Foreskin fibroblast (primary cell): ENCODE measurements at places on chromosomes 3 and 15.

DNA sequence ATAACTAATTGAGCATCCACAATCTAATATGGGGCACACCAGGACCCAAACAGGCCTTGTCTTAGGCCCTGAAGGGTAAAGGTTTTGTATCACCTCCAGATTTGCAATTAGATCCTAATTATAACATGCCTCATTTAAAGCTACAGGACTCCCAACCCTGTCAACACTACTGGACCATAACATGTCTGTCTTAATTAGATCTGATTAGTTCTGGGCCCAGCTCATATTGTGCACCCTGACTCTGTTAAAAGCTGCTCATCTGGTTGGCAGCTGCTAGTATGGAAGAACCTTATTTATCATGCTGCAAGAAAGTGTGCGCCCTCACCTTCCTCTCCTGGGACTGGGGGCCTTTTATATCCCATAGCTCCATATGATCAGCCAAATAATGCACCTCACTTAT, 457.8 kb downstream of the ROBO1 start:
- no peak for DNase-seq

DNA sequence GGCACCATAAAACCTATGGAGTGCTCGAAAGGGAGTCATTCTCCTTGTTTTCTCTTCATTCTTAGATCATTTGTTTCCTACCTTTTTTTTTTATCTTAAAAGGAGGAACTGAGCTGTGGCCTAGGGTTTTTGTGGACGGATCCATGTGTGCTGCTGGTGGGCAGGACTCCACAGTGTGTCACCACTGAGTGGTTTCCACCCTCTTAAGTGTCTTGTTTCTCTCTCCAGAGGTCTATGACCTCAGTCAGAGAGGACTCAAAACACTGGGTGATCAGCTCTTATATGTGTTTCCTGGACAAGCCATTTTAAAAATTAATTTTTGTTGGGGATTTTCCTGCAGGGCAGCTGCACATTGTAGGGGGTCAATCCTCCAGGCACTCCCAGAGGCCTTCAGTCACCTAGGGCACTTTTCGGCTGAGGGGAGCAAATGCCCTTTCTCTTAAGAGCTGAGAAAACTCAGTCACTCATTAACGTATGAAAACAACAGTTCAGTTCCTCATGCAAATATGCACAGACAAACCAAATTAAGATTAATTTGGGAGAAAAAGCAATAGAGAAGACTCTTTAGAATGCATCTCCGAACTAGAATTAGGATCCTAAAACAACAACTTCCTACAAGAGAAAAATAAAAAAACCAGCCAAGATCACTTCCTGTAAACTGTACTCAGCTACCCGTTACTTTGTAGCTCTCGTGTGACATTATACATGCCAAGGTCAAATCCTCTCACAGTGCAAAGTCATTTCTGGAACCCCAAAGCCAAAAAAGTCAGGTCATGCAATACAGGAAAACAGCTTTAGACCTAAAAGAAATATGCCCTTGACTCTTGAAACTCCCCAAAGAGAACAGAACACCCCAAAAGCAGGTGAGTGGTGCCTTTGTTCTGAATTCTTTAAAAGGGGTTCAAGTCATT, 27.6 kb upstream of the FAM3D start:
- DNase-seq = no peak

GRCh38 chr3:177419904-177420601, 222.8 kb upstream of the TBL1XR1 start:
- peak; percentile 24 for DNase-seq

GRCh38 chr3:114745322-114746240, 401.5 kb downstream of the ZBTB20 start:
- peak; percentile 73 for DNase-seq

DNA sequence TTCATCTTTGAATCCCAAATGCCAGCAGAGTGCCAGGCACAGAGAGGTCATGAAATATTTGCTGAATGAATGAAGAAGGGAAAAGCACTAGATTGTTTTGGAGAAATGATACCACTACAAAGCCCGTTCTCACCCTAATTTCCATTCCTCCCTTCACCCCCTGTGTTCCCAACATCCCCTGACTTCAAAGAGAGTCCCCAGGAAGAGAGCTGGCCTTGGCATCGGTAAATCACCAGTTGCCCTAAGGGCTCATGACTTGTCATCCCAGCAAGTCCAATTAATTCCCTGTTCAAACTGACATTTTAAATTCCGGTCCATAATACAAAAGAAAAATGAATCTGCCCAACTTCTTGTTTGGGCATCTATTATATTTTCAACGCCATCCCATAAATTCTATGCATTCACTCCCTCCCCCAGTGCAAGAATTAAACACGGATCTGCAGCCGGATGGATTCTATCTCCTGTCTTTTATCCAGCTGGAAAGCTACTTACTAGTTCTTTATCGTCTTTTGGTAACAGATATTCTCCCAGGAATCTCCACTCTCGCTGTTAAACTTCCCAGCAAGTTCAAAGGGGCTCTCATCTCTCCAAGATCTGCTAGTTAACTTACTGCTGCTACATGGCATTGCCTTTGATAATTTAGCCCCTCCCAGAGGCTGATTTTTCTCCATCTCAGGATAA, 63.9 kb upstream of the TSC22D2 start:
- no peak for DNase-seq

- DNase-seq = no peak
These were observed 92.1 kb upstream of the FXR1 start for GRCh38 chr3:180820400-180820799.

- DNase-seq = no peak
These were observed 10.9 kb upstream of the CD200 start for GRCh38 chr3:112321867-112322652.

DNA sequence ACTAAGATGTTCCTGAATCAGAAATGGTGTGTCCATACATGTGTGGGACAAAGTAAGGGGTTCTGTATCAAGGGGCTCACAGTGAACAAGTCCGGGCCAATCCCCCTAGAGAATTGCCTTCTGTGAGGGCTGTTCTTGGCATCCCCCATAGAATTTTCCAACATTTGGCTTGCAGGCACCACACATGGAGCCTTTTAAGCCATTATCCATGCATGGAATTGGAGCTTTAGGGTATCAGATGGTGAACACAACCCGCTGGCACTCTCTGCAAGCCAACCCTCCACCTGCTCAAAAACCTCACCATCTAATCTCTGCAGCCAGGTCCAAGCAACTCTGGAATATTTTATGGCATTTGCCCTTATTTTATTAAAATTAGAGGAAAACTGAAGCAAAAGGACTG, 278.7 kb downstream of the ERC2 start:
- DNase-seq = no peak

DNA sequence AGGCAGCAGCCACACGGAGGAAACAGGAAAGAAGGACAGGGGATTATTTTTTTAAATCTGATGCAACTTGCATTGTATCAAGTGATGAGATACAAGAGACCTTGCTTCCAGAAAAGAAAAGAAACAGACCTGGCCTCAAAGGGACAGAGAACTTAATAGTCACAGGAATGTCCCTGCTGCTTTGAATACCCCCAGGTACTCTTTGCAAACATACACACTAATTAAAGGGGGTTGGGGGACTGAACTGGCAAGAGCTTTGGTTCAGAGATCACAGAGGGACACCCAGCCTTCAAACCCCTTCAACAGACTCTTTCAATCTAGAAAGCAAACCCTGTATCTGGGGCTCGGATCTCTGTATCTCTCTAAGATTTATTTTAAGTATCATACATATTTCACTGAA, 18.0 kb downstream of the TNIK start:
- no peak for DNase-seq

GRCh38 chr3:50912746-50913145, 238.0 kb downstream of the DOCK3 start:
- no peak for DNase-seq

DNA sequence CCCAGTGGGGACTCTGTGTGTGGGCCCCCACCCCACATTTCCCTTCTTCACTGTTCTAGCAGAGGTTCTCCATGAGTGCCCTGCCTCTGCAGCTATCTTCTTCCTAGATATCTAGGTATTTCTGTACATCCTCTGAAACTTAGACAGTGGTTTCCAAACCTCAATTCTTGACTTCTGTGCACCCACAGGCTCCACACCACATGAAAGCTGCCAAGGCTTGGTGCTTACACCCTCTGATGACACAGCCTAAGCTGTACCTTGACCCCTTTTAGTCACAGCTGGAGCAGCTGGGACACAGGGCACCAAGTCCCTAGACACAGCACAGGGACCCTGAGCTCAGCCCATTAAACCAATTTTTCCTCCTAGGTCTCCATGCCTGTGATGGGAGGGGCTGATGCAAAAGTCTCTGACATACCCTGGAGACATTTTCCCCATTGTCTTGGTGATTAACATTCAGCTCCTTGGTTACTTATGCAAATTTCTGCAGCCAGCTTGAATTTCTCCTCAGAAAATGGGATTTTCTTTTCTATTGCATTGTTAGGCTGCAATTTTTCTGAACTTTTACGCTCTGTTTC, 304.5 kb downstream of the OTOL1 start:
- DNase-seq = no peak

- no peak for DNase-seq
These were observed 69.5 kb downstream of the CCDC54 start for GRCh38 chr3:107446706-107447105.

GRCh38 chr3:53682807-53683206, 163.4 kb downstream of the CHDH start:
- DNase-seq = no peak

DNA sequence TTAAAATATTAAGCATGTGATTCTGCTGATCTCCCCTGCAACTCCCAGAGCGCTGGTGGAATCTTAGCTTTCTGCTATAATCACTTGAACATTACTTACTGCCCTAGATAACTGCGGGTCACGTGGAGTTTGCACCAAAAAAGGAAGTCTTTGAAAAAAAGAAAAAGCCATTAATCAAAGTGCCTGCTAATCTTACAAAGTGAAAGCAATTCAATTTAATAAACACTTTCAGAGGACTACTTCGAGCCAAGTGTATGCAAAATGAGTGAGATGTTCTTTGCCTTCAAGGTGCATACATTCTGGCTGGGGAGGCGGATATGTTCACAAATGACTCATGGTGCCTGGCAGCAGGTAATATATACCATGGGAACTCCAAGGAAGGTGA, 109.9 kb upstream of the GAP43 start:
- DNase-seq = no peak

GRCh38 chr3:150006794-150007193, 36.1 kb upstream of the PFN2 start:
- DNase-seq = no peak

GRCh38 chr15:74365598-74366445, 1.6 kb downstream of the CYP11A1 start:
- peak; percentile 82 for DNase-seq

DNA sequence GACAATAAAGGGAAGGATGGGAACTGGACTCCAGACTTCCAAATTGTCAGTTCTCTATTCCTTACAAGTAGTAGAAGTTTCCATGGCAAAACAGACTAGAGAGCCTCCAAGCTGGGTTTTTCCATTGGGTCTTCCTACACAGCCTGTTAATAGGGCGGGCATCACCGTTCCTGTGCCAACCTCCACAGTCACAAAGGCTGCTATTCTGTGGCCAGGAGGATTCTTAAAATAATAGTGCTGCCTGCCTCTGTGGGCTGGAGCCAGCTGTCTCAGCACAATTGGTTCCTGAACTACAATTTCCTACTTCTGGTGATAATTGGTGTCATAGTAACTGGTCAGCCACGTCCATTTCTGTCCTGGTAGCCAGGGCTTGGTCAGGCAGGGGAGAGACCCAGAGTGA, 38.6 kb downstream of the LYZL4 start:
- DNase-seq = no peak

DNA sequence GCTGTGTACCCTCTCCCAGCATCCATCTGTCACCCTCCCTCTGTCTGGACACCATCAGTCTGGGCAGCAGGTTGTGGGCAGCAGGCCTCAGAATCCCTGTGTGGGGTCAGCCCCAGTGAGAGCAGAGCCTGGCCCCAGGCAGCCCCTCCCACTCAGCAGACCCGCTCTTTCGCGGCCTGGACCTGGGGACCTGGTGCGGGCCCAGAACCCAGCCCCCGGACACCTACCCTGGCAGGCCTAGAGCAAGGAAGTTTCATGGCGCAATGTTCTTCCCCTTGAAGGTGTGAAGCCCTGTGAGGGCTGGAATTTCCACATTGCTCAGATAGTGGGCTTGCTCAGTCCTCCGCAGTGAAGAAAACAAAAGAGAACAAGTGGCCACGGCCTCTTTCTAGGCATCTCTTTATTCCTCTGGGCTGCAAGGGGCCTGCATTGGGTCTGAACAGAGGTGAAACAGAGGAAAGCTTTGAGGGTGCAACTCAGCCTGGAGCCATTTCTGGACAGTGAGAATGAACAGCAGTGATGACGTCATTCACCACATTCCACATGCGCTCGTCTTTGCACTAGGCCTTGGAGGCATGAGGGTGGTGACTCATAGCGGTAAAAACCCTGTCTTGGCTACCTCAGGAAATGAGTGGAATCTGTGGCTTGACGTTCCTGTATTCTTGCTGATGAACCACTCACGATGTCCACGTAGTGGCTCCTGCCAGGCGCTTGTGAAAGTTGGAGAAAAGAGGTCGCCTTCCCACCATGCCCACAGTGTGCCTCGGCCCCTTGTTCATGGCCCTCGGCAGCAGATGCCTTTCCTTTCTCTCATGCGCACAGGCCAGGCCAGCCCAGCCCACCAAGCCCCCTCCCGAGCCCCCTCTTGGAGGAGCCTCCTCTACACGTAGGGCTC, 66.1 kb downstream of the SLC30A4 start:
- peak; percentile 99 for DNase-seq

DNA sequence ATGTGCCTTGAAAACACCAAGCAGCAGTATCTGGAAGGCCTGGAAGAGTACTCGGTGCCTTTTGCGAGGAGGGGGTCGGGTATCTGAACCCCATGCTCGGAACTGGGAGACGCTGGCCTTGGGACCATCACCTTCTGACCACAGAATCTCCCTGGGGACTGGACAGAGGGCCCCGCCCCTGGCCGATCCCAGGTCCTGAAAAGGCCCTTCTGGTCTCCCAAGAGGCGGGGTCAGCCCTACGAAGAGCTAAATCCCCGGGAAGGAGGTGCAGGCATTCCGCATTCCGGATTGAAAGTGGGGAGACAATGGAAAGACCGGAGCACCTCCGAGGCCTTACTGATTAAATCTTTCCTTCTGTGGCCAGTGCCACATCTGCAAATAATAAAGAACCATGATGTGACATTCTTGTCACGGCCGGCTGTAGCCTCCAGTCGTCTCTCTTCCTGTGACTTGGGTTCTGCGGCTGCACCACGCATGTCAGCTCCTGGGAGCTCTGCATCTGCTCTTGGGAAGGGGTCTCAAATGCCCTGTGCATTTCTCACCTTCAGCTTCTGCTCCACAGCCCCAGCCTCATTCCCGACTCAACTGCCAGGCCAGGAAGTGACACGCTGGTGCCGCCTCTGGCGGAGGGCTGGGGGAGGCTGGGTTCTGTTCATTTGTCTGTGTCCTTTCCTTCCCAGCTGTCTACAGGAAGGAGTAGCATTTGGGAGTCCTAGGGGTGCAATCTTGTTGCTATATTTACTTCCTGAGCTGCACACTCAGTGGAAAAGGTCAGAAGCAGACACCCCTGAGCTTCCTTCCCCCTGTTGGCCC, 173.5 kb downstream of the KLF13 start:
- DNase-seq = peak; percentile 10

- DNase-seq = no peak
These were observed 214.2 kb downstream of the FEZF2 start for GRCh38 chr3:62159056-62159708.

DNA sequence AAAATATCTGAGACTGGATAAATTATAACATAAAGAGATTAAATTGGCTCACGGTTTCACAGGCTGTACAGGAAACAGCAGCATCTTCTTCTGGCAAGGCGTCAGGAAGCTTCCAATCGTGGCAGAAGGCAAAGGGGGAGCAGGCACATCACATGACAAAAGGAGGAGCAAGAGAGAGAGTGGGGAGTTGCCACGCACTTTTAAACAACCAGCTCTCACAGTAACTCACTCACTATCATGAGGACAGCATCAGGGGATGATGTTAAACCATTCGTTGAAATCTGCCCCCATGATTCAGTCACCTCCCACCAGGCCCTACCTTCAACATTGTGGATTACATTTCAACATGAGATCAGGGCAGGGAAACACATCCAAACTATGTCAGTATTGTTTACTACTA, 114.5 kb upstream of the SPATA16 start:
- no peak for DNase-seq
